ENCODE measurements at places on chromosomes 7 and 10.

DNA sequence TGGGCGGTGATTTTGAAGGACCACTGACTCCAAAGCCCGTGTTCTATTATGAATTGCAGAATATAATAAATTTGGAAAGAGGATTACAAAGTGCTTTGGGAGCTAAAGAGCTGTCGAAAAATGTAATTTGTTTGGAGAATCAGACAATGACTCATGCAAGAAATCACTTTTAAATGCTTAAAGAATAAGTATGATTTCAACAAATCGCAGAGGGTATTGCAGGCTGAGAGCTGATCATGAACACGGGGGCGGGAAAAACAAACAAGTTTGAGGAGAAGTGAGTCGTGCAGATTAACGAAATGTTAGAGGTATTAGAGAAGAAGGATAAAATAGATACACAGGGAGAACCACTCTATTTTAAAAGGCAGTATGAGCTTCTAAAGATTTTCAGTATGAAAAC, 4.9 kb upstream of the HACD1 start:
- no peak for DNase-seq

DNA sequence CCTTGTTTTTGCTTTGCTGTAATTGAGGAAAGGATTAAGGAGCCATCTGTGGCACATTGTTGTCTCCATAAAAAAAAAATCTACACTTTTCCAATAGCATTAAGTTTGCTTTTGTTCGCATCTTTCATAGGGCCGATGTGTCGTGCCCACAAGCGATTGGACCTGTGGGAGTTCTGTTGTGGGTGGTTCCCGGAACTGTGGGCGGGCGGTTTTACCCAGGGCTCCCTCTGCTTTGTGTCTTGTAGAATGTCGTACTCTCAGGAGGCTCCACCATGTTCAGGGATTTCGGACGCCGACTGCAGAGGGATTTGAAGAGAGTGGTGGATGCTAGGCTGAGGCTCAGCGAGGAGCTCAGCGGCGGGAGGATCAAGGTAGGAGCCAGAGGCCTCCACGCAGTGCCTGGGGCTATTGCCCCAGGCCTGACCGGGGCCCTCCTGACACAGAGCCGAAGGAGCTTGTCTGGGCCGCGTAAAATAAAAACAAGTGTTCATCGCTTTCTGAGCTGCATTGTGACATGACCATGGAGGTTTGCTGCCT, 92.4 kb downstream of the ACTR3B start:
- DNase-seq = no peak

DNA sequence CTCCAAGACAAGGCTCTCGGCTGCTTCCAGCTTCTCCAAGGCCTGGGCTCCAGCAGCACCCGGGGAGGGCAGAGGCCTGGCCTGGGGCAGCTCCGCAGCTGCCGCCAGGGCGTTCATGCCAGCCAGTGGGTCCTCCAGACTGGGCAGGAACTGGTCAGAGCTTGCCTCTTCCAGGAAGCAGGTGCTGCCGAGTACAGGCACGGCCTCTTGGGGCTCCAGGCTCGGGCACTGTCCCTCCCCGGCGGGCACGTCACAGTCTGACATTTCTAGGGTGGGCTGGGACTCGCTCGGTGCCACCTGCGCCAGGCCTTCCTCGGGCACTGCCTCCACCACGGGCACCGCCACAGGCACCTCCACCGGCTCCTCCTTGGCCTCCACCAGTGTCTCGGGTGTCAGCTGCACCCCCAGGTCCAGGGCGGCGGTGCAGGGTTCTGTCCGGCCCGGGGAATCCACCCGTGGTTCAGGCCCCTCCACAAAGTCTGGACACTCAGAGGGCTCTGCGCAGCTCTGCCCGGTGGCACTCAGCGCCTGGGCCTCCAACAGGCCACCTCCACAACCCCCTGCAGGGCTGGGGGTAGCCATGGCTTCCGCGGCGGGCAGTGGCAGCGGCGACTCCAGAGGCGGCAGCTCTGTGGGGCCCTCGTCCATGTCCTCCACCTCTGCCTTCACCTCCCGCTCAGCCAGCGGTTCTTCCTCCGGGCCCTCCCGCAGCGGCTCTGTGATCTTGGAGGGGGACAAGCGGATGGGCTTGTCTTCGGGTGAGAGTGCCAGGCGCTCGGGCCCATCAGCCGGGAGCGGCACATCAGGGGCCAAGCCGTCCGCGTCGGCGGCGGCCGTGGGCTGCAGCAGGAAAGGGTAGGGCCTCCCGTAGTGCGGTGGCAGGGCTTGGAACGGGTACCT, 52.9 kb downstream of the TNRC18 start:
- DNase-seq = no peak

DNA sequence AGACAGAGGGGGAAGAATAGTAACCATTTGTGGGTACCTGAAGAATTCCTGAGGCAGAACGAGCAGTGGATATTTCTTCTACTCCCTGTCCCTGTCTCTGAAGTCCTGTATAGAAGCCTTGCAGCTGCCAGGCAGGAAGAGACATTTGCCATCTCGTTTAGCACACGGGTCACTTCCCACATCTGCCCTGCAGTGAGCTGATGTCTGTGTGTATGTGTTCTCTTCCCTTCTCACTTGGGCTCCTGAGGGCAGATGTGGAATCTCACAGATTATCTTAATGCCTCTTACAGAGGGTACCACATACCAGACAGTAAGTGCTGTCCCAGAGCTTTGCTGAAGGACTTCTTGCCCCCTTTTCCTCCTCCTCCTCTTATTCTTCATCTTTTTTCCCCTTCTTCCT, 14.1 kb upstream of the TRPV6 start:
- DNase-seq = no peak

- DNase-seq = no peak
Measured at GRCh38 chr10:50575477-50576244, 48.1 kb downstream of the SGMS1 start.

DNA sequence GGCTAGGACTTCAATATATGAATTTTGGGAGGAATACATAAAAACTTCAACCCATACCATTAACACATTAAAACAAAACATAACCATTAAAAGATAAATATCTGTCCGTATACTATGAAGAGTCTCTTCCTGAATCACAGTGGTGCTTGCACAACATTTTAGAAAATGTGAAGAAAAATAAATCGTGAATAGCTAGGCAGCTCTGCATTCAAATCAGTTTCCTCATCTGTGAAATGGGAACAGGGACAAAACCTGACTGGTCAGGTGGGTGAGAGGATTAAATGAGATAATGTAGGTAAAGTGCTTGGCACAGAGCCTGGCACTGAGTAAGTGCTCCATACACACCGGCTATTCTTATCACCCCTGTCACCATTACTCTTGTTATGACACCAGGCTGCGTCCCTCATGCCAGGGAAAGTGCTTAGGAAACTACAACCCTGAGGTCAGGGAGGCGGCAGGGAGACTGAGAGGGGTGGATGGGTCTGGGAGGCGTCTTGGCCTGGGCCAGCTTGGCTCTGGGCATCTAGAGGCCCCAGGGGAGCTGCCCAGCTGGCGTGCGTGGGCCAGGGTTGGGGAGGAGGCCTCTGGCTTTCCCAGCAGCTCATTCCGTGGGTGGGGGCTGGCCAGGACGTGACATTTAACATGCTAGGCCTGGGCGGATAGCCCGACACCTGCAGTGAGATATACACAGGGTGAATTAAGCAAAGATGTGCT, 78.3 kb downstream of the SH3PXD2A start:
- no peak for DNase-seq

DNA sequence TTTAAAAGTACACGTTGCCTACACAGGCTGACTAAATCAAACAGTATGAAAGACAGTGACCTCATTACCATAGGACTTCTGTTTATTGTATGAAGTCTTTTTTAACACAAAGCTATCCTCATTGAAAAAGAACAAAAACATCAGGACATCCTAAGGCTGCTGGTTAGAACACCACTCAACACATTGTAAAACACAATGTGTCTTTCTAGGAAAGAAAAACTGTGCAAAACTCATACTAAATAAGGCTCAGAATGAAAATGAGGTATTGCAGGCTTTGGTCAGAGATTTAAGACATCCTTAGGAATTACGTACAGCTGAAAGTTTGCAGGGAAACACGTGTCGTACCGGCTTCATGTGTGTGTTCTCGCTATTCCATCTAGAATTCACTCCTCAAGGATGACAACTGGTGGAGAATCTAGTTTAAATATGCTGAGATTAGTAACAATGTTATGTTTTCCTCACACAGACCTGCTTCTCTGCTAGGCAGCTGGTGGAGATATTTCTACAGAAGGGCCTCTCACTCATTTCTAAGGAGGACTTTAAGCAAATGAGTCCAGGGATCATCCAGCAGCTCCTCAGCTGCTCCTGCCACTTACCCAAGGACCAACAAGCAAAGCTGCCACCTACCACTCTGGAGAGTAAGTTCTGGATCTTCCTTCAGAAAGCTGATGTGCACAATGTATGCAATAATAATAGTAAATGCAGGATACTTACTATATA, 29.3 kb downstream of the SLC39A12 start:
- DNase-seq = no peak

- DNase-seq = no peak
Measured at GRCh38 chr10:129056734-129057689, 410.0 kb upstream of the MGMT start.

DNA sequence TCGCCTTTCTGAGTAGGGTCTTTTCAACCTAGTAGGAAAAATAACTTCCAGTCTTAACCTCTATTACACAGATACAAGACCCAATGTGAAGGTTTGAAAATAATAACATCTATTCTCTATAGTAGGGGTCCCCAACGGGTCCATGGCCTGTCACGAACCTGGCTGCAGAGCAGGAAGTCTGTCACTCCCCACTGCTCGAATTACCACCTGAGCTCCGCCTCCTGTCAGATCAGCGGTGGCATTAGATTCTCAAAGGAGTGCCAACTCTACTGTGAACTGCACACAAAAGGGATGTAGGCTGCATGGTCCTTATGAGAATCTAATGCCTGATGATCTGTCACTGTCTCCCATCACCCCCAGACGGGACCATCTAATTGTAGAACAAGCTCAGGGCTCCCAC, 7.4 kb downstream of the YWHAG start:
- no peak for DNase-seq

- no peak for DNase-seq
Measured at GRCh38 chr7:156479596-156479995, 161.0 kb upstream of the RNF32 start.

DNA sequence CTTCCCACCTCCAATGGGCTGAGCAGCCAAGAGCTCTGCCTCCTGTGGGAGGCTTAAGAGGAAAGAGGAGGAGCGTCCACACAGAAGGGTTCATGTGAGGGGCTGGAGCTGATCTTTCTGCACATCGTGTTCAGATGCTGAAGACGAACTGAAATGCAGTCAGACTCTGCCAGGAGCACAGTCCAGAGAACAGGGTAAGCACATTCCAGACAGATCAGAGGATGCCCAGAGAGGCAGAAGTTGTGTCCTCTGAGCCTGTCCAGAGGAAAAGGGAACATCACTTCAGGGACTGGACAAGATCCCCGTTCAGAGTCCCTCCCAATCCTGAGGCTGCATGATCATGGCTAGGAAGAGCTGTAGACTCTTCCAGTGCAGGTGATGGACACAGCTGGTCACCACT, 72.9 kb downstream of the ITIH5 start:
- DNase-seq = no peak

DNA sequence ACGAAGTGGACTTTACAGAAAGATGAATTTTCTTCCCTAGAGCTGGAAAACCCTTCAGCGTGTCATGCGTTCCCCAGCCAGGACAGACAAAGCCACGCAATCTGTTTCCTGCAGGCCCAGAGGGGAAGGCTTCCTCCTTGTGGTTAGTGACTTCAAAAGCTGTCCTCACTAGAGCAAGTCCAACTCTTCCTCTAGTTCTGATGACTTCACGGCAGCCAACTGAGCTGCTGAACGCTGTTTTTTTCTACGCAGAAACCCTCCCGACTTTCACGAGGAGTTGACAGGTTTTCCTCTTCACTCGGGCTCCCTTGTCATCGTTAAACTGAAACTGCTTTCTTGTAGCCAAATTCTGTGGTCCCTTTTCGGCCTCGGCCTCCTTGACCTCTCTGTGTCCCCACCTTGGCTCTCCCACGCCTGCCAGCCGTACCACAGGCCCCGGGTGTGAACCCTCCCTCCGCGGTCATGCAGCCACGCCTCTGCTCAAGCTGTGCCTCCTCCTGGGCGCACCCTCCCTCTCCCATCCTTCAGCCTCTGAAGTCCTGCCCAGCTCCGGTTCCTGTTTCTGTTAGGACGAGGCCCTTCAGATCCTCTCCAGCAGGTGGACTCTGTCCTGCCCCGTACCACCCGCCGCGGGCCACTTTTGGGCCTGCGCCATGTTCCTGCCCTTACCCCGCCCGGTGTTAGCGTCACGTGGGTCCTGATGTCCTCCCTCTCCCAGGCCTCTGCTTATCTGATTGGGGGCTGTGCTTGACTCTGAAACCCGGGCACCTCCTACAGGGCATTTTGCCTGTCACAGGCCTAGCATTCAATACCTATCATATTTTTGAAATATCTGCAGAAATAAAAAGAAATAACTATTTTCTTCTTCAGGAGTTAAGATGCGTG, 39.3 kb downstream of the CUX1 start:
- DNase-seq = peak; percentile 49

DNA sequence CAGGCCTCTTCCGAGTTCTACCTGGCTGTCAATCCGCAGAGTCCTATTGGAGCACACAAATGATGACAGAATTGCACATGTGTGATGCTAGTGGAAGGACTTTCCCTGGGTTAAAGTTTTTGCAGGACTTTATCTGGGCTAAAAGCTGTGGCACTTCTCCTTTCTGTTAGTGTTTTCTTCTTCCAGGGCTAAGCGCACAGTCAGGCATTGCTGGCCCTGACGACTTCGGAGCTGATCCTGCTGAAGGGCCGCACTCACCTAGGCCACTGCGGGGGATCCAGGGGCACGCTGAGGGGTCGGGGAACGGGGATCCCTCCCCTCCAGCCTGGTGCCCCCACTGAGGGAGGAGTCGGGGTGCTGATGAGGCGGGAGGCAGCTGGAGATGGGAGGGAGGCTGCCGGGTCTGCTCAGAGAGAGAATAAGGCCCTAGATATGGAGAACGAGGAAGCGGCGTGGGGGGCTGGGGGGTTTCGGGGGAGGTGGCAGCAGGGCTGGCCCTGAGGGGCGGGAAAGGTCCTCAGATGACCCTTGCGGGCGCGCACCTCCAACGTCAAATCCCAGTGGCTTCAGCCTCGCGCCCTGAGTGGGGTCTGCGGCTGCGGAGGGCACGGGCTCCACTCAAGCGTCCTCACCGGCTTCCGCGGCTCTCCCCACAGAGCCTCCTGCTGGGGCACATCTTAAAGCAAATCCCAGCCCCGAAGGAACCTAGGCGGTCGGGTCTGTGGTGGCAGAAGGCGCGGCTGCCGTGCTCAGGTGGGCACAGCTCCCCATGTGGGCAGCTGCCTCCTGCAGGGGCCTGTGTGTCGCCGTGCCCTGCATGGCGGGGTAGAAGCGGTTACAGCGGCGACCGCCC, 30.9 kb downstream of the AGR3 start:
- no peak for DNase-seq

DNA sequence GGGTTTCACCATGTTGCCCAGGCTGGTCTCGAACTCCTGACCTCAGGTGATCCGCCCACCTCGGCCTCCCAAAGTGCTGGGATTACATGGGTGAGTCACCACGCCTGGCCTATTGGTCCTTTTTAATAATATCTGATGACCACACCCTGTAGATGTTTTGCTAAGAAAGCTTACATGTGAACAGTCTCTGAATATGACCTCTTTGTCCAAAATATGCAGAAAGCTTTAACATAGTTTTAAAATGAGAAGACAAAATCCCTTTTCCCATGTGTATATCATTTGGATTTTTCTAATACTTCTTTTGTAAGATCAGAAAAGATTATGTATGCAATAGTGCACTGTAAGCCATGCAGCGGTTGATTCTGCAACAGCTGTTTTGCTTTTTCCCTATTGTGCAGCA, 38.5 kb downstream of the MCU start:
- no peak for DNase-seq

GRCh38 chr10:822661-823367, 108.7 kb downstream of the LARP4B start:
- no peak for DNase-seq

All from stimulated activated CD8-positive, alpha-beta memory T cell treated with anti-CD3 and anti-CD28 coated beads, Interleukin-7, amount 100 ng/mL, for 1 hour (primary cell).